ENCODE measurements at places on chromosomes 12 and 14.

GRCh38 chr12:62635649-62636048, 169.0 kb downstream of the MON2 start:
- no peak overlapping the region for H3K27ac ChIP-seq
- no peak overlapping the region for H3K4me3 ChIP-seq
- peaks cover 48% of the 10 kb centered on the region for H3K27me3 ChIP-seq
- no peaks in the 10 kb centered on the region for H3K36me3 ChIP-seq

DNA sequence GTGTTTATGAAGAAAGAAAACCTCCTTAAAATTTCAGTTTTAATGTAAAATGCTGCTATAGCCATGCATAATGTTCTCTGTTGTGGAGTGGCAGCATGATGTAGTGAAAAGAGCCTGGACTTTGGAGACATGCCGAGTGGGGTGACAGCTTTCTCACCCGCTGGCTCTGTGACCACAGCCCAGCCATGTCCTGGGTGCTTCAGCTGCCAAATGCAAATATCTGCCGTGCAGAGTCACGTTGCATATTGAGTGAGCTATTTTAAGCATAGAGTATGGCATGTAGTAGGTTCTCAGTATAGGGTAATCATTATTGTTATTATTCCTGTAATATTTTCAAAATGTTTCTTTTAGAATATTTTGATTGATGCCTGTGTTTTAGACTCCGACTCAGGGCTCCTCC, 15.5 kb upstream of the TCTN2 start:
- H3K4me3 ChIP-seq: no peak overlapping the region
- H3K27ac ChIP-seq: no peak overlapping the region
- H3K4me1 ChIP-seq: peaks cover 2% of the 10 kb centered on the region
- H3K27me3 ChIP-seq: no peaks in the 10 kb centered on the region
- no peak for DNase-seq

GRCh38 chr12:54383041-54383609, 1.4 kb downstream of the ZNF385A start:
- H3K27ac ChIP-seq: no peak overlapping the region
- peaks cover 59% of the 10 kb centered on the region for H3K4me1 ChIP-seq
- no peak overlapping the region for H3K4me3 ChIP-seq
- H3K27me3 ChIP-seq: no peaks in the 10 kb centered on the region
- DNase-seq: no peak

GRCh38 chr14:89406941-89407340, 10.1 kb downstream of the FOXN3 start:
- H3K4me1 ChIP-seq: peaks cover 63% of the 10 kb centered on the region
- H3K4me3 ChIP-seq: no peak overlapping the region
- H3K36me3 ChIP-seq: peaks cover 90% of the 10 kb centered on the region

DNA sequence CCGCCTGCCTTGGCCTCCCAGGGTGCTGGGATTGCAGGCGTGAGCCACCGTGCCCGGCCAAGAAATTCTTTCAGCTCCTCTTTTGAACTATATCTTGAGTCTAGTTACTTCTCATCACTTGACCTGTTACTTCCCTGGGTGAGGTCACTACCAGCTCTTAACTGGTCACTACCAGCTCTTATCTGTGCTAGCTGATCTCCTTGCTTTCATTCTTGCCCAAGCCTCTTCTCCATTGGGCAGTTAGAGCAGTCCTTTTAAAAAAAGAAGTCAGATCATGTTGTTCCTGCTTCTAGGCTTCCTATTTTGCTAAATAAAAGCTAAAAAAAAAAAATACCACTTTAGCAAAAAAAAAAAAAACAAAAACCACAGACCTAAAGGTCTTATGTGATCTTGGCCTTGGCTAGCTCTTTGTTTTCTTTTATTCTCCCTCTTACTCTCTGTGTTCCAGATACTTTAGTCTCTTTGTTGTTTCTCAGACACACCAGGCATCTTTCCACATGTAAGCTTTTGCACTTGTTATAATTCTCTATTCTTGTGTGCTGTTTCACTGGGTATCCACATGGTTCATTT, 63.5 kb downstream of the RAD51B start:
- H3K4me3 ChIP-seq: no peak overlapping the region
- peaks cover 6% of the 10 kb centered on the region for H3K4me1 ChIP-seq
- no peak overlapping the region for H3K27ac ChIP-seq
- peaks cover 7% of the 10 kb centered on the region for H3K36me3 ChIP-seq

DNA sequence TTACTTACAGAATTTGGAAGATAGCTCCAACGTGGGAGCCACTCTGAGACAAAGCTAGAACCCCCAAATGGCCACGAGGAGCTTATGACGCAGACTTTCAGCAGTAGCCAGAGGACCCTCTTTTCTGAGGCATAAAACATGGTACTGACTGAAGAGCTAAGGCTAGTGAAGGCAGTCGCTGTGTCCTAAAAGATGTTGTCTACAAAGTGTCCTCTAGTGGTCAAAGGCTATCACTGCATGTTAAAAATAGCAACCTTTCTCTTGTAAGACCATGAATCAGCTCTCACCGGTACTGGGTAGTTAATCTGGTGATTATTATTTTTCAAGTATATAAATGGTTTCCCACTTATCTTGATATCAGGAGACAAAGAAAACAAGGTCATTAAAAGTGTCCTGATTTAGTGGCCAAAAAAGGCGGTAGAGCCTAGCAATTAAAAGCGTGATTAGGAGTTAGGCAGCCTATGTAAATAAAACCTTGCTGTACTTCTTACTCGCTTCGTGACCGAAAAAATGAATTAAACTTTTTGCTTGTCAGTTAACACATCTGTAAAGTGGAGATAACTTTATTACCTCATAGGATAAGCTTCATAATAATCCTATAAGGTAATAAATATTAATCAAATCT, 47.0 kb upstream of the LGR5 start:
- no peak for DNase-seq
- H3K27ac ChIP-seq: no peak overlapping the region
- no peaks in the 10 kb centered on the region for H3K4me1 ChIP-seq
- H3K27me3 ChIP-seq: peaks cover 5% of the 10 kb centered on the region
- no peaks in the 10 kb centered on the region for H3K36me3 ChIP-seq

DNA sequence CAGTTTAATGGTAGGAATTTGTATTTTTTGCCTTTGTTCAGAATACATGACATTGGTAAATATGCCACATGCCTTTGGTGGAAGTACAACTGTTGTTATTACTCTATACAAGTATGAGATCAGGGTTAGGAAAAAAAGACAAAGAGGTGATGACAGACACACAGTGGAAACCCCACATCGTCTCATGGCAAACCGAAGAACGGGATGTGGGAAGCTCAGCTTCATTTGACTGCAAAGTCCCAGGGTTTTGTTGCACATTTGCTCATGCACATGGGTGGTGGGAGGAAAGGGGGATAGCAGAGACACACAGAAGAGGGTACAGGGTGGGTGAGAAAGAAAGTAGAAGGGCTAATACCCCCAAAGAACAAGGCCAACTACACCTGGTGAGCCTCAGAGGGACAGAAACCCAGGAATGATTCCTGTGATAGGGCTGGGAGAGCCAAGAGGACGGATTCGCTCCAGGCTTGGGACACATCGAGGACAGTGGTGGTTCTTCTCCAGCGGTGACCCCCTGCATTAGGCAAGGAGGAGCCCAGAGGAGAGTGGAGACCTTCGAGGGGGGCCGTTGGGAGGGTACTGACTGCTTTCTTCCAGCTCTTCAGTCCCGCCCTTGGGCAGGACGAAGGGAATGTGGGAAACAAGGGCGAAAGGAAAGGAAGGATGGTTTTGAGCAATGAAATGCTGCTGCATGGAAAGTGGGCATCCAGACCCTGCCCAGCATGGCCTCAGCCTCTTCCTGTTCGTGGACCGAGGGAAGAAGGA, 8.1 kb downstream of the VAMP1 start:
- DNase-seq: no peak
- no peaks in the 10 kb centered on the region for H3K27me3 ChIP-seq
- H3K36me3 ChIP-seq: peaks cover 81% of the 10 kb centered on the region
- peak overlapping the region; percentile 76 for H3K4me3 ChIP-seq
- peak overlapping the region; percentile 95 for H3K27ac ChIP-seq

GRCh38 chr14:94171208-94171607, 2.9 kb upstream of the PPP4R4 start:
- peaks cover 19% of the 10 kb centered on the region for H3K4me1 ChIP-seq
- H3K27ac ChIP-seq: no peak overlapping the region
- DNase-seq: no peak
- H3K4me3 ChIP-seq: no peak overlapping the region
- no peaks in the 10 kb centered on the region for H3K36me3 ChIP-seq

DNA sequence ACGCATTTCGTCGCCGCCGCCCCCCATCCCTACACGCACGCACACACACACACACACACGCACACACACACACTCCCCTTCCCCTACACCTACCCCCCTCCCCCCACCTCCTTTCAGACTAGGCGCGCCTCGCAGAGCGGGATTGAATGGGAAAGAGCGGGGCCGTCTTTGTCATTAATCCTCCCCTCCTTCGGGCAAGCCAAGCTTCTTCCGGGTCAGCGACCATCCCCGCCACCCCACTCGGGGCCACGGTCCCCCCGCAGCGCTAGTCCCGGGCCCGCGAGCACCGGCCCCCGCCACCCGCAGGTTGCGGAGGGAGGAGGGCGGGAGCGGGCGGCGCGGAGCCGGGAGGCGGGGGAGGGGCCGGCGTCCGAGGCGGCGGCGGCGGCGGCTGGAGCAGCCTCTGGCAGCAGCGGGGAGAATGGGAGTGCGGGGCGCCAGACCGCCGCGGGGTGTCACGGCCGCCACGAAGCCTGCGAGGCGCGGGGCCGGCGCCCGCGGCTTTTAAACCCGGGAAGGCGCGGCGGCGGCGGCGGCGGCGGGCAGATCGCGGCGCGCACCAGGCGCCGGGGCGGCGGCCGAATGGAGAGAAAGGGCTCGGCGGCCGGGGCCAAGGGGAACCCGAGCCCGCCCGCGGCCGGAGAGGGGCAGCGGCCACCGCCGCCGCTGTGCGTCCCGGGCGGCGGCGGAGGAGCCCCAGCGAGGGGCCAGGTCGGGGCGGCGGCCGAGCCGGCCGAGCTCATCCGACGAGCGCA, at the start of gene TTC9:
Gene TTC9 (plus strand): TSS at position 369 of the 755 bp plus-strand sequence. CDS start 214 bp downstream, at position 583.
- peak within 1 kb of the TSS; percentile 97 for H3K27ac ChIP-seq
- DNase-seq: no peak
- H3K4me1 ChIP-seq: peaks cover 40% of the 10 kb centered on the region
- peak within 1 kb of the TSS; percentile 93 for H3K4me3 ChIP-seq
- H3K27me3 ChIP-seq: no peaks in the 10 kb centered on the region
- H3K36me3 ChIP-seq: peaks cover 6% of the 10 kb centered on the region

DNA sequence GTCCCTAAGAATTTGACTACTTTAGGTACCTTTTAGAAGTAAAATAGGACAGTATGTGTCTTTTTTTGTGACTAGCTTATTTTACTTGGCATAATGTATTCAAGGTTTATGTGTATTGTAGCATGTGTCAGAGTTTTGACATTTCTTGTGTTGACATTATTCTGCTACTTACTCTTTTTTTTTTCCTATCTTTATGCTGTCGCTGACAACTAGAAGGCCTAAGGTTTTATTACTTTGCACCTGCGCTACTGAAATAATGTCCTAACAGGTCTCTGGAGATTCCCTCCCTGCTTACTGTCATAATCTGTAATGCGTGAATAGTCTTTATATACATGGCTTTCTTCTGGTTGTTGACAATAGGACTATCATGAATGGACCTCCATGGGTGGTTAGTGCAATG, 43.0 kb downstream of the PDE3A start:
- H3K4me3 ChIP-seq: no peak overlapping the region
- H3K4me1 ChIP-seq: no peaks in the 10 kb centered on the region
- no peaks in the 10 kb centered on the region for H3K36me3 ChIP-seq
- no peak overlapping the region for H3K27ac ChIP-seq
- no peaks in the 10 kb centered on the region for H3K27me3 ChIP-seq

DNA sequence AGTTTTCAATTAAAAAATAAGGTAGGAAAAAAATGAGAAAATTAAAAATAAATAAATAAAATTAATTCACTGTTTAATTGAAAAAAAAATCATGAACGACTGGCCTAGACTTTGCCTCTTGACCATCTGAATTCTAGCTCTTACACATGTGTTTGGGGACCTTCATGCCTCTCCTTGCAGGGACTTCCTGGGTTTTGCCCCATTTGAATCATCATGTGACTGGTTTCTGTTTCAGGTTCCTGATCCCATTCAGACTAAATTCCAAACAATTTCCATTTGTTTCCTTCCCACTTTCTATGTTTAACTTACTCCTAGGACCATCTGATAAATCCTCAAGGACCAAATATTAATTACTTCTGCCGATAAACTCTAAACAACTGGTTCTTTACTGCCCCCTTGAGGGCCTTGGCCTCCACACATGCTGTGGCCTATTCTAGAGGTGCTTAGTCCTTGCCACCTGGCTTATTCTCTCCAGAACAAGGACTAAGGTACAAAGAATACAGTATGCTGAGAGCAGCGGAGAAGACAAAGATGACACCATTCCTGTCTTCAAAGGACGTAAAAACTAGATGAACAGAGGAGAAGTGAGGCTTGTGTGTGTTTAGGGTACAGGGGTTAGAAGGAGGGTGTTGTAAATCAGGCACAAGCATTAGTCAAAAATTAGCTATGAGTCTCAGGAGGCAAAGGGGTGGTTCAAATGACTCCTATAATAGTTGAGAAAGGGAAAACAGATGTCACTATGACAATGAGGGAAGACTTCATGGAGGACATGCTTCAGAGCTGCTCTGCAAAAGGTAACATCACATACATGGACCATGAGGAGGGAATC, 125.8 kb upstream of the AVPR1A start:
- no peak for DNase-seq
- no peaks in the 10 kb centered on the region for H3K36me3 ChIP-seq
- no peak overlapping the region for H3K27ac ChIP-seq
- no peak overlapping the region for H3K4me3 ChIP-seq

GRCh38 chr12:81284137-81284536, 206.3 kb downstream of the ACSS3 start:
- no peaks in the 10 kb centered on the region for H3K36me3 ChIP-seq
- DNase-seq: no peak
- no peak overlapping the region for H3K27ac ChIP-seq
- H3K4me3 ChIP-seq: no peak overlapping the region
- no peaks in the 10 kb centered on the region for H3K4me1 ChIP-seq

DNA sequence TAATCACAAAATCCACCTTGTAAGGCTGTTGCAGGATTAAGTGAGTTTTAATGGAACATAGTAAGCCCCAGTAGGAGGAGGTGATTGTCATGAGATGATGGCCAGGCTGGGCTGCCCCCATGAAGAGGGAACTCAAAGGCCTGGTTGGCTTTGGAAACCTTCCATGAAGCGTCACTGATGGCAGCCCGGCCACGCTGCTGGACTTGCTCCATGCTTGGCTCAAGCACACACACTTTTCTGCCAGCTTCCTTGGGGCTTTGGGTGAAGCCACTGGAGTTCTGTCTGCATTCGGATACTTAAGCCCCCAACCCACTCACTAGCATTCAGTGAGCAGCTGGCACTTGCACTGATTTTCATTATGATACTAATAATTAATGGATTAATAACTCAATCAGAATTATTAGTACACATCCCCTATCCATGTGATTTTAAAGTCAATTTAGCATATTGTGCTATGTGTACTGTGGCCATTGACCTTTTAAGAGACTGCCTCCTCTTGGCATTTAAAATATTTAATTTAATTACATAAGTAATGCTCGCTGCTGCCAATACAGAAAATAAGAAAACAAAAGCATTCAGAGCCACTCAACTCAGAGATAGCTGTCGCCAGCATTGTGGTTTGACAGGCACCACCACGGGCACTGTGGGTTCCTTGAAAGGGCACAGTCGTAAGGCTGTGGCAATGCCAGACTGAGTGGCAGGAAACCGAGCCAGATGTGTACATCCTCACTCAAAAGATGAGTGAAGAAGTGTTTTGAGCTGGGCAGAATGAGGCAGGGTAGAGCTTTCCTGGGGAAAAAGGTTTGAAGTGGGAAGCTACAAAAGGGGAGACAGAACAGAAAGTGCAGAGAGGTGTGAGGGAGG, 15.9 kb downstream of the KRT85 start:
- no peak for DNase-seq
- no peak overlapping the region for H3K4me3 ChIP-seq
- peaks cover 24% of the 10 kb centered on the region for H3K27me3 ChIP-seq
- H3K27ac ChIP-seq: no peak overlapping the region
- H3K36me3 ChIP-seq: no peaks in the 10 kb centered on the region

GRCh38 chr12:15899282-15899870, 11.8 kb upstream of the DERA start:
- peaks cover 6% of the 10 kb centered on the region for H3K4me1 ChIP-seq
- H3K36me3 ChIP-seq: peaks cover 39% of the 10 kb centered on the region

All from stimulated activated naive B cell treated with anti-CD40 and anti-IgM and Interleukin-4, amounts not matched to agents 10 μg/mL and 1 μg/mL and 100 μg/mL, for 72 hours (primary cell).